ENCODE measurements at places on chromosomes 4 and X.

DNA sequence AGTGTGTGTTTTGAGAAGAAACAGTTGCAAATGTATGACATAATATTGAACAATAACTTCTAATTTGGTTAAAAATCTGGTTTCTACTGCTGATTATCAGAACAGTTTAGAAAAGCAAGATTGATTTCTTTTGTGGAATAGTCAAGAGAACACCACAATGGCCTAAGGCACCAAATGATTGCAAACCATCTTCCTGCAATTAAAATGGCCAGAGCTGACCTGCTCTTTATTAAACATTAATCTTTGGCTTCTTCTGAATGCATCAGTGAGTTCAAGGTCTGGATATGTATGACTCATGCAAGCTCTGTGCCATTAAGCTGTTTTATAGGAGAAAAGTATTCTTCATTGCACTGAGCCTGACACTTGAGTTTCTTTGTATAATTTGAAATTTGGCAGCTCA, 107.8 kb upstream of the PDHA2 start:
- DNase-seq, result no peak

- DNase-seq, result no peak
Measured at GRCh38 chrX:2500091-2500802, 529 bp downstream of the DHRSX start.

DNA sequence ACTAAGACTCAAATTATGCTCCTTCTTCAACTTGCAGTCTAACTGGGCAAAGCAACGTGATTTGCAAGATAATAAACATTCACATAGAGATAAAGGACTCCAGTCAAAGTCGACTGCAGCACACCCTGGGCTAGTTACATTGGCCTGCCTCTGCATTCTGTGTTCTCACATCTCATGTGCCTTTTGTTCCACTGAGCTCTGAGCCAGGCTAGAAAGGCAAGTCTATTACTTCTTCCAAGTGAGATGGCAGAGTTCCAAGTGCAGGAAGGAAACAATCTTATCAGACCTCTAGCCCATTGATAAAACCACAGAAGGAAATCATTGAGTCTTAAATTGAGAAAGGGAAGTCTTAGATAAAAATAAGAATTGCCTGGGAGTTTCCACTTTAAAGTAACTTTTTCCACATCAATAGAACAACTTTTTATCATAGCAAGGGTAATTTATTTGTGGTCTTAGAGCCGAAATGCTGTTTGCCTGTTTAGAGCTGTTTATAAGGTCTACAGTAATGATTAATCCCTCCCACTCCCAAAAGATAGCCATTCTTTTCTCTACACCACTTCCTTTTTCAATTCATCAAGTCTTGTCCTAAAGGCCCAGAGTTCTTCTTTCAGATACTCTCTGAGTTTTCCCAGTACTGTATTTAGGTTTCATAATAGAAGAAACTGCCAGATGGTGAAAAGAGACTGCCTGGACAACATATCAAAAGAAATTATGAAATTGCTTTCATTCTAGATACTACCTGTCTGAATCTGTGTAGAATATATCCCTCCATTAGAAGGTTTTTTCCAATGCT, 200.2 kb downstream of the GUCY2F start:
- no peak for DNase-seq

GRCh38 chrX:119990556-119991004, 47.0 kb upstream of the NKAP start:
- DNase-seq, result no peak

- no peak for DNase-seq
Measured at GRCh38 chrX:40177117-40177430, 79.3 kb upstream of the BCOR start.

DNA sequence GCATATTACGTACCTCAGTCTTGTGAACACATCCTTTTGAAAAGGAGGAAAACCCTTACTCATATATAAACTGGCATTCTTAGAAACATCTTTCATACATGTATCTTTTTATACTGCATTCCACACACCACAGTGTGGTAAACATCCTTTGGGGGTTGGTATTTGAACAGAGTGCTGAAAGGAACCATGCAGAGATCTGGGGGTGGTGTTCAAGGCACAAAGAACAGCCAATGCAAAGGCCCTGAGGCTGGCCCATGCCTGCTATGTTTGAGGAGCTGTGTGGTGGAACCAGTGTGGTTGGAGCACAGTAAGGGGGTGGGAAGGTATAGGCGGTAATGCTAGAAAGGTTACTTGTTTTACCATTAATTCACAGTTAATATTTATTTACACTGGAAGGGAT, 2.0 kb downstream of the ELK1 start:
- no peak for DNase-seq

DNA sequence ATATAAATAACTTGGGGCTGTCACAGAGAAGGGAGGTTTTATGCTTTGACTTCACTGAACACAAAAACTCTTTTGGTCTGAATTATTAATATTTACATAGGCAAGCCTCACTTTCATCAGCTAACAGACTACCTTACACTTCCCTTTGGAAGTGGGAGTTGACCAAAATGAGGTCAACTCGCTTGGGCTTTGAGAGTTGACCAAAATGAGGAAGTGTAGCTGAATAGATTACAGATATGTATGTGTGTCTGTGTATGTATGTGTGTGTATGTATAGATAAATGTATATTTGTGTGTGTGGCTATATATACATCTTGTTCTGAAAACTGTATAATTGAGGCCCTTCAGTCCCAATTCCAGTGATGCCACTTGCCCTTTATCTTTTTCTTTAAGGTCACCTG, 113.3 kb upstream of the IL13RA1 start:
- no peak for DNase-seq

DNA sequence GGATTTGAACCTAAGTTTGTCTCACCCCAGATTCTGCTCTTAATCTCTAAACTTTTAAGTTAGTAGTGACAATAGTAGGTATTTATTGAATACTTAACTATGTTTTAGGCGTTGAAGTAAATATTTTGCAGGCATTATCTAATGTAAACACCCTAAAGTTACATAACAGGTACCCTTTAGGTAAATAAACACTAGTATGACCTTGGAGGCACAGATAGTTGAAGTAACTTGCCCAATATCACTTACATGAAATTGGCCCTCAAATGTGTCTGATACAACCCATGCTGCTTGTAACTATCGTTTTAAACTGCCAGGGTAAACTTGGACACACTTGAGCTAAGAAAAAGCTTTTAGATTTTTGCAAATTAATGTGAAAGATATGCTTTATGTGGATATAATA, 3.0 kb downstream of the HPRT1 start:
- DNase-seq, result no peak

DNA sequence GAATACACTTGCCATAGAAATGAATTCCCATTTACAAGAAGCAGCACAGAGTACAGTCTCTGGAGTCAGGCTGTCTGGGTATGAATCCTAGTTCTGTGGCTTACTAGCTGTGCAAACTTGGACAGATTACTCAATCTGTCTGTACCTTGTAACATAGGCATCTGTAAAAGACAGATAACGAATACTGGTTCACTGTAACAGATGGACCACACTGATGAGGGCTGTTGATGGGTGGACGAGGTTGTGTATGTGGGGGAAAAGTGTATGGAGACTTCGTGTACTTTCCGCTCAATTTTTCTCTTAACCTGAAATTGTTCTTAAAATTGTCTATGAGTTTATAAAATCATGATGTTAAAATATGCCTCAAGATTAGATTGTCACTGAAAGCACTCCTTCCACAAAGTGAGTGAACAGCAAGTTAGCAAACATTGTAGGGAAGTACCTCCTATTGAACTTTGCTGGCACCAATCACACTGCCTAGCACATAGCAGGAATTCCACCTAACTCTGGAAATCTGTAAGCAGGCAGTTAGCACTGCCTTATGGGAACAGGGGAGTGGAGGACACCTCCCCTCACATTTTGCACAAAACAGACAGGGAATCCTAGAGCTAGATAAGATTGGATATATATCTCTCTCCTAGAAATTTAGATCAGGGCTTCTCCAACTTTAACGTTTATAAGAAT, 6.5 kb upstream of the EXOSC9 start:
- DNase-seq, result no peak

GRCh38 chr4:31391976-31392375, 671.8 kb downstream of the PCDH7 start:
- no peak for DNase-seq

GRCh38 chr4:139443661-139444060, 10.3 kb upstream of the RAB33B start:
- no peak for DNase-seq

DNA sequence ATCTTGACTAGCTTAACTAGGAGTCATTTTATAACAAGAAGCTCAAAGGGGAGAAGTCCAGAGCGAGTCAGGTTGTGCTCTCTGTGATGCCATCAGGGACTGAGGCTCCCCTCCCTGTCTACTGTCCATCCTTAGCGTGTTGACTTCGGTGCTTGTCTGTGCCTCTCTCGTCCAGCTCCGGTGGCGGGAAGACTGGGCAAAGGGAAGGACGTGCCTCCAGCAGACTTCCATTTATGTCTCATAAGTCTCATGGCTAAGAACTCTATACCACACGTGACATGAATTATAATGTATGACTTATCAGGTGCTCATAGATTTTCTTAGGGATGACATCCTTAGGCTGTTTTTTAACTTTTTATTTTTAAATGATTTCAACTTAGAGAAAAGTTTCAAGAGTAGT, 92.6 kb upstream of the TLR2 start:
- DNase-seq, result no peak

GRCh38 chrX:53713987-53714579, 27.6 kb upstream of the HUWE1 start:
- DNase-seq, result no peak

DNA sequence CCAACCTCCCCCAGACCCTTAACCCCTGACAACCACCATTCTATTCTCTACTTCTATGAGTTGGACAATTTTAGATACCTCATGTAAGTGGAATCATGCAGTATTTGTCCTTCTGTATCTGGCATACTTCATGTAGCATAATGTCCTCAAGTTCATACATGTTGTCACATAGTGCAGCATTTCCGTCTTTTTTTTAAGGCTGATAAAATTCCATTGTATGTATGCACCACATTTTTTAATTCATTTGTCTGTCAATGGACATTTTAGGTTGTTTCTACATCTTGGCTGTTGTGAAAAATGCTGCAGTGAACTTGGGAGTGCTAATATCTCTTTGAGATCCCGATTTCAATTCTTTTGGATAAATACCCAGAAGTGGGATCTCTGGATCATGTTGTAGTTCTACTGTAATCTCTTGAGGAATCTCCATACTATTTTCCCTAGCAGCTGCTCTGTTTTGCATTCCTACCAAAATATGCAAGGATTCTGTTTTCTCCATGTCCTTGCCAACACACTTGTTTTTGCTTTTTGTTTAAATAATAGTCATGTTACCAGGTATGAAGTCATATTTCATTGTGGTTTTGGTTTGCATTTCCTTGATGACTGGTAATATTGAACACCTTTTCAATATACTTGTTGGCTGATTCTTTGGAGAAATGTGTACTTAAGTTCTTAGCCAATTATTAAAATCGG, 48.8 kb upstream of the ADAD1 start:
- no peak for DNase-seq

GRCh38 chrX:136344320-136344719, 43.6 kb downstream of the ADGRG4 start:
- DNase-seq, result no peak

GRCh38 chrX:130091980-130092522, 18.2 kb downstream of the ELF4 start:
- DNase-seq, result no peak

DNA sequence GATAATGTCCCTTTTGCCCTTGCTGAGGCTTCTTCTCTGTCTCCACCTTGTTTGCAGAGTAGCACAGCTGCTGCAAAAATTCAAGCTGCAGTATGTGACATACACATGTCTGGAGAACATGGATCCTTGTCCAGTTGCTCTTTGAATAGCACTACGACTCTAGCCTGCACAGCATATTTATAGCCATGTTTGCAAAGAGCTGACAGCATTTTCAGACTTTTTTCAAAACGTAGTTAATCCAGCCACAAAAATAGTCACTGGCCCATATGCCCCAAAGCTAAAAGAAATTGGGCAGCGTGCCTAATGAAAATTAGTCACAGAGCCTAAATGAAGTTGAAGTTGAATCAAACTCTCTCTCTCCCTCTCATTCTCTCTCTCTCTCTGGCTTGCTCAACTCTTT, 17.5 kb downstream of the SLC16A2 start:
- DNase-seq, result no peak

- DNase-seq, result no peak
Measured at GRCh38 chr4:30181512-30181911, 538.7 kb upstream of the PCDH7 start.

- DNase-seq, result no peak
Measured at GRCh38 chr4:185332575-185333464, 62.9 kb downstream of the LRP2BP start.

- no peak for DNase-seq
Measured at GRCh38 chr4:79147251-79147650, 178.6 kb downstream of the NAA11 start.
